ENCODE measurements at places on chromosomes 5 and 9. TPM values are rescaled to one million over a fixed set of nuclear protein-coding genes. Genes with fewer than 3 reads are reported as not detected.

GRCh38 chr9:134633362-134634142 is 8.1 kb upstream of the COL5A1 start:
- no peak for DNase-seq

GRCh38 chr5:42500003-42500599 is 76.9 kb downstream of the GHR start:
- DNase-seq: no peak

GRCh38 chr5:173765029-173765644 is 123.0 kb upstream of the CPEB4 start:
- no peak for DNase-seq

The OR1J2 gene
- not detected for total RNA-seq

Measured in GM23338 (cell line).